HL-60 (cell line): ENCODE measurements at places on chromosomes 13 and 19.

DNA sequence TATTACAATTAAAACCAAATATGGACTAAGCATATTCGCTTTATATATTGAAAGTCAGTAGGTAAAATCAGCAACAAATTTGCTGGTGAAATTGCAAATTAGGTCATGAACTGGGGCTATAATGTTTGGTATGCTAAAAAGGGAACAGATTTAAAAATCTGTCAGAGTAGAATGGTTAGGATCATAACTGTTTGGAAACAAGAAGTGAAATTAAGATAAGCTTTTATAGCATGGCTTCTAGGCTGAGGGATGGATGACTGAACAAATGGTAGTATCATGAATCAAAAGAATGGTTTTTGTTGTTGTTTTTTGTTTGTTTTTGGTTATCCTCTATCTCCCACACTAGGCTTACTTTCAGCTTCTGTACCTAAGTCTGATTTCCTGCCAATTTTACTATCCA lies 1090.4 kb downstream of the PCDH9 start:
- no peak for DNase-seq

- DNase-seq = peak; percentile 96
Observed at GRCh38 chr19:13162724-13163608, 12.8 kb downstream of the IER2 start.

- DNase-seq = no peak
Observed at GRCh38 chr13:89324582-89324981, 1653.4 kb downstream of the SLITRK5 start.

DNA sequence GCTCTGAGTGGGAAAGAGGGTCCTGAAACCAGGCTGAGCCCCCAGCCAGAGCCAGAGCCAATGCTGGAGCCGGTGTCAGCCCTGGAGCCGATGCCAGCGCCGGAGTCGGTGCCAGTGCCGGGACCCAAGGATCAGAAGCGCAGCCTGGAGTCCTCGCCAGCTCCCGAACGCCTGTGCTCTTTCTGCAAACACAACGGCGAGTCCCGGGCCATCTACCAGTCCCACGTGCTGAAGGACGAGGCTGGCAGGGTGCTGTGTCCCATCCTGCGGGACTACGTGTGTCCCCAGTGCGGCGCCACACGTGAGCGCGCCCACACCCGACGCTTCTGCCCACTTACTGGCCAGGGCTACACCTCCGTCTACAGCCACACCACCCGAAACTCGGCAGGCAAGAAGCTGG lies 369 bp downstream of the NANOS3 start:
- no peak for DNase-seq

DNA sequence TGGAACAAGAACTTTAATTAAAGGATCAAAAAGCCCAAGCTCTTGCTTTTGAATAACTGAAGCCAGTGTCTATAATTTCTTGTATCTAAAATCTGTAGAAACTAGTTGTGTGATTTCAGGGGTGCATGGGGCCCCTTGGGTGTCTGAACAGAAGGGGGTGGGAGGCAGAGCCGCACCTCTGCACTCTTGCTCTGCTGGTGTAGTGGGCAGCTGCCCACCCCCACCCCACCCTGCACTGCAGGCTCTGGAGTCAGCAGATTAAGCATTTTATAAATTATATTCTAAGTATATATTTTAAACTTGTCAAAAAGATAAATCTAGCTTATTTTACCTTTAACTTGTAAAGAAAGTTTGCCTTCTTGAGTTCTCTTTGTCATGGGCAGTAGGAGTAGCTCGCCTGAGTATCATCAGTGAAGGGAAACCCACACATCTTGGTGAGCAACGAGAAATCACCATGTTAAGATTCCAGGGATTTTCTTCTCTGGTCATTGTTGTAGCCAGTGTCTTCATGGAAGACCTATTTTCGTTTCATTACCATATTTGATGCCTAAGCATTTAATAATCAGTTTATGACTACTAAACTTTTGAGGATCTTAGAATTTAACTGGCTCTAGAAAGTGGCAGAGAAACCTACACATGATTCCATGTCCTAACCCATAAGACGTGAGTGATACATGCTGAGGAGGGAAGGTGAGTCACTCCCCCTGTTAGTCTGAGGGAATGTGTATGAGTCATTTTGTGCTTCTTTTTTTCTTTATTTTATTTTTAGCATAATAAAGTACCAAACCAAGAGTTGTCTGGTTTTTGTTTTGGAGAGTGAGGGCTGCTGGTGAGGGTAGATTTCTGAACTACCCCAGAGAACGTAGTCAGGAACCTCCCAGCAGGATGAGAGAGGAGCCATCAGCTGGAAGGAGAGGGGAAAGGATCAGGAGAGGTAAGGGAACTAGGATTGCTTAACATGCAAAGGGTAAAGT lies 7.7 kb downstream of the UBE2L5 start:
- no peak for DNase-seq

DNA sequence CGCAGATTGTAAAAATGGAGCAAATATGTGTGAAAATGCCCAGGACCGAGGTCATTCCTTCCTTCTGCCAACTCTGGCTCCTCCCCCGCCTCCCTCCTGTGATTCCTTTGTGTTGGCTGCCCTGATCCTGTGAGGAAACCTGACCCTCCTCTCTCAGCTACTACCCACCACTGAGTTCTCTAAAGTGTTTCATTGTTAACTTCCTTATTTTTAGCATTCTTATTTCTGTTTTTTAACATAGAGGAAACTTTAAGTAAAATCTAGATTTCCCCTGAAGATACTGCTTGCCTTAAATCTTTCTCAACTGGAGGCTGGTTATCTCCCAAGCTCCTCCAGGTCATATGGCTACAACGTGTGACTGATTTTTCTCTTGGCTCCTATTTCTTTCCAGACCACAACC lies 21.7 kb upstream of the FBXL3 start:
- DNase-seq = peak; percentile 67

DNA sequence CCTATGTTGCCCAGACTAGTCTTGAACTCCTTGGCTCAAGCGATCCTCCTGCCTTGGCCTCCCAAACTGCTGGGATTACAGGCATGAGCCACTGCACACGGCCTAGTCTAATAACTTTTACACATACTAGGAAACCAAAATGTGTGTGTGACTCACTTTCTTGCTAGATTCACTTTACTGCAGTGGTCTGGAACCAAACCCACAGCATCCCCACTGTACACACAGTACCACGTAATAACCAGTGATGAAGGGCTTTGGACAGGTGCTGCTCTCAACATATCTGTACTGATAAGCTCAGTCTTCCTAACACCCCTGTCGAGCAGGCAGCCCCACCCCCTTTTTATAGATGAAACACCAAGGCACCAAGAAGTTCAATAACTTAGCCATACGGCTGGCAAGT lies 5.1 kb downstream of the DNMT1 start:
- DNase-seq = no peak

GRCh38 chr19:7527516-7528191 lies 5.2 kb downstream of the MCOLN1 start:
- peak; percentile 68 for DNase-seq

DNA sequence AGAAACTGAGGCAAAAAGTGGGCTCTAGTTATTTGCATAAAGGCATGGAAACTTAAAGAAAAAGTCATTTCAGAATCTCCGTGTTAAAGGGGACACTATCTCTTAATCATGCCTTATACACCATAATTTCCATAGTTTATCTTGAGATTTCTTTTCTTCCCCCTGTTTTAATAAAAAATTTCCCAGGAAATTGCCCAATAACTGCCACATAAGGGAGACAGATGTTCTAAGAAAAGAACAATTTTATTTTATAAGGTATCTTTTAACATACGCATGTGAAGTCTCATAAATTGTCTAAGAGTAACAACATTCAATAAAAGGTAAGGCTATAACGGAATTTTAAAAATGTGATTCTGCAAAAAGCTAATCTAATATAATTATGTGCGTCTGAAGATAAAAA lies 371.3 kb downstream of the IRS2 start:
- DNase-seq = no peak

GRCh38 chr19:46753420-46754155 lies 7.3 kb upstream of the STRN4 start:
- no peak for DNase-seq

DNA sequence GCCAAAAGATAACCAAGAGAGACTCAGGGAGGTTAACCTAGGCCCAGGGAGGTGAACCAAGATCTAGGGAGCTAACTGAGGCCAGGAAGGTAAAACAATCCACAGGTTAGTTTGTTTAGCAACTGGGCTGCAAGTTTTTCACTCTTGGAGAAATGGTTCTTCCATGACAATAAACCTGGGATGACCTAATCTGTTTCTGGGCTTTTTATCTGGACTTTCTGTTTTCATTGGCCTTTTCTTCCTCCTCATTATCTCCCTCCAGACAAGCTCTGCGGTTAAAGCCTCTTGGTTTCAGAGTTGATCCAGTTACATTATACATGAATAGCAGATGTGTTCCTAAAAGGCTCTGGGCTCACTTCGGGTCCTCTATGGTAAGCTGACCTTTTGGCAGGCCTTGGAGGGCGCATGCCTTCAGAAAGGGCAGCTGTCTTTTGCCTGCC lies 44.2 kb downstream of the PCDH8 start:
- DNase-seq = no peak

DNA sequence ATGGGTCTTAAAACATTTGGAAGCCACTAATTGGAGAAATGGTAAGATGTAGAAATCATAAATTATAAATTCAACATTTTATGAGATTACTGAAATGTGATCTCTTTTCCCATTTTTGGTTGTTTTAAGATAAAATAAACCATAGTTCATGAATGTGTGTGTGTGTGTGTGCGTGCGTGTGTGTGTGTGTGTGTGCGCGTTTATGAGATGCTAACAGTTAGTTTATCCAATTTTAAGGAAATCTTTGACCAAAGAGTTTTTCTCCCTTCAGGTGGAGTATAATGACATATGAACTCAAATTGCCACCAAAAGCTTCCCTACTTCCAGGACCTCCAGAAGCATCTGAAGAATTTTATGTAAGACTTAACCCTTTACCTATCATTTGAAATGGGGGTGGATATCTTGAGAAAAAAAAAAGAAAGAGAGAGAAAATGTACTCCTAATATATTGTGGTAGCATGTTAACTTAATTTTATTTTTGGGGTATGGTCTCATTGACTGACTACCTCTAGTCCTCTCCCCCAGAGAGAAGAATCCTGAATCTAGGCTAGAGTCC lies 98.1 kb upstream of the AKAP11 start:
- DNase-seq = no peak

- DNase-seq = no peak
Observed at GRCh38 chr13:112442483-112443090, 66.4 kb downstream of the SPACA7 start.

GRCh38 chr19:36377541-36378178 lies 1.3 kb downstream of the ZFP14 start:
- no peak for DNase-seq

DNA sequence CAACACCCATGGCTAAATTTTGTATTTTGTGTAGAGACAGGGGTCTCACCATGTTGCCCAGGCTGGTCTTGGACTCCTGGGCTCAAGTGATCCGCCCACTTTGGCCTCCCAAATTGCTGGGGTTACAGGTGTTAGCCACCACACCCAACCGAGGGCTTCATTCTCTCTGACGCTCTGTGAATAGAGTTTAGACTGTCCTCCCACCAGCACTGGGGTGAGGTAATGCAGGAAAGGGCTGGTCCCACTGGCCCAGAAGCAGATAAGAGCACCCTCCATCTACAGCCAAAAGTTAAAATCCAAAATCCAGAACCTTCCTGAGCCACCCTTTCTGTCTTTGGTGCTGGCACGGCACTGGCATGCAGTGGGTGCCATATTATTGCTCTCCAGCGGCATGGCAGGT lies 31.8 kb upstream of the HOMER3 start:
- DNase-seq = no peak
